ENCODE measurements at places on chromosomes 2 and 18.

GRCh38 chr2:156483741-156484173, 47.6 kb downstream of the GPD2 start:
- no peak for DNase-seq

DNA sequence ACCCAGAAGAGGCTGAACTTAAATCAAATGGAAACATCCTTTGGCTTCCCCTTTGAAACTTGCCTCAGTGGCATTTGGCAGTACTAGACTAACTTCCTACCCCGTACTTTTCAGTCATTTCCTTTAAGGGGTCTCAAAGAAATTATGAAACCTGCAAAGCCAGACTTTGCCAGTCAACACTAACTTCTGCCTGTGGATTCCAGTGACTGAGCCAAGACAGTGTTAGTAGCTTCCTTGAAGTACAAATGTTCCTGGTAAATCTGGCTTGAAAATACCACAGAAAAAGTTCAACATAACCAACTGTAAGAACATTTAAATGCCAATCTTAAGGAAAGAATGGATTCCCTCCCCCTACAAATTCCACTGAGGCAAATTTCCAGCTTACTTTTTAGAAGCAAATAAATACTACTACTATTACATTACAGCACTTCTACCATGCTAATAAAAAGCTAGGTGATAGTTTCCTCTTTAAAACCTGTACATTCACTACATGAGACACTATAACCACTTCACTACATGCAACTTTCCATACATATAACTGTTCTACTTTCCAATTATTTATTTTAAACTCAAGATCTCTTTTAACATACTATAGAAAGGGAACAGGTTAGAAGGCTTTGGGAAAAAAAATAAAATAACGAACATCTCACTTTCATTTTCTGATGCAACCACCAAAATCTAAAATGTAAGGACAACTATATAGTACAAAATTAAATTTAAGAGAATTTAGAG, 2.4 kb downstream of the PELI1 start:
- no peak for DNase-seq

DNA sequence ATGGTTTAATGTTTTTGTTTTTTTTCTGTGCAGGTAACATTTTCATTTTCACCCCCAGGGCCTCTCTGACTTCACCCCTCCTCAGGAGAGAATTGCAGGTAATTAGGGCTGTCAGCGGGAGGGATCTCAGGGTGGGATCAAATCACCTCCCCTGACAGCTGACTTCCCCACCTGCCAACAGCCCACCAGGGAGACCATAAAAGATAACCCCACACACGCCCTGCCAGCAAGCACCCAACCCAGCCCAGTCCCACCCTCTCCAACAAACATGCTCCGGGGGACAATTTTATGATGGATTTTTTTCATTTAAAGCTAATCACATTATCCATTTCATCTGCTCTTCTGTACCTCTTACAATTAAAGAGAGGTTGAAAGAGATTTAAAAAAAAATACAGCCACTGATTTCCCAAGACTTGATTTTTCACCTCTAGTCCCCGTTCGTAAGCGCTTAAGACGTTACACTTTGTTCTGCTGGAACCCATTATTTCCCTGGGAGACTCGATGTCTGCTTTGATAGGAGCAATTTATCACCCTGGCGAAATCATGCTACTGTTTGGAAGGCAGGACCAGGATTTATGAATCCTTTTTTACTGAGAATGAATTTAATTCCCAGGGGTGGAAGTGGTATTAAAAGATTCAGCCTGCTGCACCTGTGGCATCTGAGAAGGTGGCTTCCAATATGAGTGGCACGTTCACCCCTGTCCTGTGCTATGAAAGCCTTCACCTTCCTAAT, 232.9 kb upstream of the ID2 start:
- no peak for DNase-seq

DNA sequence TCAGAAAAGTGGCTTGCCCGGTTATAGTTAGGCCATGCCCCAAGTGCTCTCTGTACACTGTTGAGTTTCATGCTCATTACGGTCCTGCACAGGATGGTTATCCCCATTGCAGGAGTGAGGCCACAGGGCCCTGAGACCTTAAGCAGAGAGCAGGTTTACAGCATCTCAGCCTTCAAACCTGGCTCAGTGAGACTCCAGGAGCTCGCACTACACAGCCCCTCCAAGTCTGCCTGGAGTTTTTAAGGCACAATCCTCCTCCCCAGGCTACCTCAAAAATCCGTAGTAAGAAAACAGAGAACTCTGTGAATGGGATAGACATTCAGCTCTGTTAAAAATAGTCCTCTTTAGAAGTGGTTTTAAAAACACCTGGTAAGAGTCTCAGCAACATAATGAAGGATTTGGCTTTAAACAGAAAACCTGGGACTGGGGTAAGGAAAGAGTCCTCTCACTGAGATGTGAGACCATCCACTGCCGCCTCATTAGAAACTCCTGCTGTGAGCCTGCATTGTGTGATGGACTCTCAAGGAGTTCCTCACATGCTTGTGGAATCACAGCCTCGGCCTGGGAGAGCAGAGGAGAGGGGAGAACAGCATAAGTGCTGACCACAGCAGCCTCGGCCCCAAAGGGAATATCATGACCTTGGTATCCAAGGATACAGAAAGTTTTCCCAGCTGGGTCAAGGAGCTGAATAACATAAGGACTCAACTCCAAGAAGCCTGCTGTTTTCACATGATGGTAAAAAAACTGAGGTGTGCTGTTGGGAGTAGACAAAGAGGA, 214.8 kb downstream of the ATAD2B start:
- DNase-seq = no peak

GRCh38 chr2:158701101-158701500, 94.0 kb upstream of the DAPL1 start:
- no peak for DNase-seq

- DNase-seq = no peak
These were observed 33.3 kb upstream of the NCK2 start for GRCh38 chr2:105711394-105711793.

- DNase-seq = no peak
These were observed 33.9 kb upstream of the BMP10 start for GRCh38 chr2:68905116-68905515.

DNA sequence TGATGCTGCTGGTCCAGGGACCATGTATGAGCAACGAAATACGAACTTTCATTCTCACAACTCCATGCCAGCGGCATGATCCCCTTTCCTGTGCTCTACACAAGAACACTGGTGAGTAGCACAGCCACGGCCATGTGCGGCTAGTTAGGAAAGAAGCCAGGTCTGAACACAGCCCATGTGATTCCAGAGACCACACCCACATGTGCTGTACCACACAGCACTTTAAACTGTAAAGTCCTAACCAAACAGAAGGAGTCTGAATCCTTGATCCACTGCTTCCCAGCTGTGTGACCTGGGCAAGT, 33.0 kb upstream of the ACAA2 start:
- DNase-seq = no peak

- DNase-seq = no peak
These were observed 36.3 kb downstream of the NRXN1 start for GRCh38 chr2:50995610-50996009.

GRCh38 chr2:5285872-5286769, 406.1 kb upstream of the SOX11 start:
- DNase-seq = no peak

DNA sequence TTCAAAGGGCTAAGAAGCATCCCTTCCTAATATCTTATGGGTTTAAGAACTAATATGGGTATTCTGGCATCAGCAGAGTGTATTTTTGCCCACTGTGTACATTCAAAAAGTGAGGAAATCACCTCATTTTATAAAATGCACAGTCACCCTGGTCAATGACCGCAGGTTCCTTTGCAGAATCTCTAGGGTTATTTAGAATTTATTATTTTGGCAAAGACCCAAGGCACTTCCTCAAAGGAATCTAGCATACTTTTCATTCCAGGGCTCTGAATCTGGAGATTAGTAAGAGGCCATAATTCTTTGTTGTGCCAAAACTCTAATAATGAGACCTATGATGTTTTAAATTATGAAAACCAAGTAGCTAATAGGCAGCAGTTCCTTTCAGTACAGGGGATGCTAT, 27.2 kb upstream of the CDH2 start:
- no peak for DNase-seq

GRCh38 chr2:147525819-147526489, 318.9 kb upstream of the ACVR2A start:
- DNase-seq = peak; percentile 72

- DNase-seq = no peak
These were observed 180.3 kb upstream of the TCF4 start for GRCh38 chr18:55768255-55768654.

GRCh38 chr2:234829074-234829455, 122.8 kb upstream of the SH3BP4 start:
- no peak for DNase-seq

- DNase-seq = no peak
These were observed 62.7 kb downstream of the ZCCHC2 start for GRCh38 chr18:62585274-62586150.

- DNase-seq = no peak
These were observed 56.1 kb upstream of the C2orf15 start for GRCh38 chr2:99085421-99085820.

- DNase-seq = no peak
These were observed 4.3 kb upstream of the FAM98A start for GRCh38 chr2:33603416-33603815.

DNA sequence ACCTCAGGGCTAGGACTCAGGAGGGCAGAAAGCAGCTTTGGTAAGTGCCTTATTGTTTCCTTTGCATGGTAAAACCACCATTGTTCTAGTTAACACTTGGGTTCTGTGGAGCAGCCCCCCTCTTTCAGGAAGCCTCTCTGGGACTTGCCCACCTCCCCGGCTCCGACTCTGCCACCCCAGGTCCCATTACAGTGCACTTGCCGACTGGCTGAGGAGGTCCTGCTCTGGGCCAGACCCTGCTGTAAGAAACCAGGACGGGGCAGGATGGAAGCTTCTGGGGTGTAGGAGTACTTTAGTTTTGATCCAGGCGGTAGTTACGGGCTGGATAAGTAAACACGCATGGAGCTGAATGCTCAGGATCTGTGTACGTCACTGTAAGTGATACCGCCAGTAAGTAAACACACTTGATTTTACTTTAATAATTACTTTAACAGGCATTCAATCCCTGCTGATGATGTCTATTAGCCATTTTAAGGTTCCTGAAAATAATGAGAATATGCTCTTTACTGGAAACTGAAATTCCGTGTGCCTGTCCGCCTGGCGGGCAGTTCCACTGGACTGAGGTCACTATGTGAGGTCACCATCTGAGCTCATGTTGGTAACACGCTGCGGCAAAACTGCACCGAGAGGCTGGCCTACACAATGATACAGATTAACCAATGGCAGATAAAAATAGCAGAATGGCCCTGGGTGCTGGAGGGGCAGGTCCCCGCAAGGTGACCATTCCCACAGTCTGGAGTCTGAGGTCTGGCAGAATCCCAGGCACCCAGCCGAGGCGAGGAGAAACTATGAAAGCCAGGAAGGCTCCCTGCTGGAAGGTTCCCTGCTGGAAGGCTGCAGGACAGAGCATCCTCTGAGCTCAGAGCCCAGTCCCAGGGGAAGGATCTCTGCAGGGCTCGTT, 25.2 kb downstream of the HS1BP3 start:
- no peak for DNase-seq

DNA sequence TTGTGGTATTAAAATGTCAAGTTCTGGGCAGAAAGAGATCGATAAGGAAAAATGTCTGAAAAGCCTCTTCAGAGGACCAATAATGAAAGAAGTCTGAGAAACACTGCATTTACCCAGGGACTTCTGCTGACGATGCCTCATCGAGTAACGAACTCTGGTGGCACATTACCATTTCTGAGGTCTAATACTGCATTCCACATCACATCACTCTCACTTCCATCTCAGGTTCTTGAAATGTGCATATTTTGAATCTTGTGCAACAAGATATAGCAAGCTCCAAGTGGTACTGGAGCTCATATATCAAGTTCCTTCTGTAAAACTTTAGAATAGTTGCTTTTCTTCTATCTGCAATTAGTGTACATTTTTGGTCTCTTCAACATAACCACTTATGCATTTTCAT, 619.1 kb upstream of the DDX18 start:
- no peak for DNase-seq

DNA sequence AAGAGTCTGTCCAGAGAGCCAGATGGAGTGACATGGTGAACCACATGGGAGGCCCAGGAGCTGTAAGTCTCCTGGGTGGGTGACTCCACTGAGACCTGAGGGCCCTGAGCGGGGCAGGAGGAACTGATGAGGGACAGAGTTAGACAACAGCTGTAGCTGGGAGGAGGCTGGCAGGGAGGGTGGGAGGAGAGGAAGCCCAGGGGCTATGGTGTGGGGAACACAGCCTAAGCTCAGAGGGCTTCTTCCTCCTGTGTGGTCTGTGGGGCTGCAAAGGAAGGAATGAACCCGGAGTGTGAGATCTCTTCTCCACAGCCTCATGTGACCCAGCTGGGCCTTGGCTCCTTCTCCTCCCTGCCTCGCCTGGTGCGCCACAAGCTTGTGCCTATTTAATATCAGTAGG, 395.6 kb upstream of the HS6ST1 start:
- DNase-seq = no peak

DNA sequence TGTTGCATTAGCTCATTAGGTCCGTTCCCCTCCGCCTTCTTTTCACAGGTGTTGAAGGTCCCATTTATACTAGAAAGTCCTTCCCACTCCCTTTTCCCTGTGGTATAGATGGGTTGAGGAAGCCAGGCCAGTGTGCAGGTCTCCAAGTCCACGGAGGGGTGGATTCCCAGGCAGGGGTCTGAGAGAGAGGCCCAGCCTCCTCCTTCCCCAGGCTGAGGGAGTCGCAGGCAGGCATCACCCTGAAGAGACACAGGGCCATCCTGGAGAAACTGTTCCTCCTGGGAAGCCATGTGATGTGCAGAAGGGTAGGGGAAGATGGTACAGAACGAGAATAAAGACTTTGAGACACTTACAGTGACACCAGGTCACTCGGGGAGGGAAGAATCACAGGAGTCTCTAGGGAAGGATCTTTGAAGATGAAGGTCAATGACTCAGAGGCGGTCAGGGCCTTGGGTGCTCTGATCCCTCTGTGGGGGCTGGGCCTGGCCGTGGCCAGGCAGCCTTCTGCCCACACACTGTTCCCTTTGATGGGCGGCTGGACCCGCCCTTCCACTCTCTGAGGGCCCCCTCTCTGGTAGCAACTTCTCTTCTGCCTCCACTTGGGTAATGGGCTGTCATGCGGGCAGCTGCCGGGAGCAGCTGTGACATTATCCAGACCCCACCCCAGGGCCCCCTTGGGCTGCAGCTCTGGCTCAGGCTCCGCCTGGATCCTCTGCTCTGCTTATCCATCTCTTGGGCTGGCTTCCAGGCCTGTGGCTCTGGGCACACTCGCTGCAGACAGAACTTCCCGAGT, 45.1 kb downstream of the RHOB start:
- no peak for DNase-seq

DNA sequence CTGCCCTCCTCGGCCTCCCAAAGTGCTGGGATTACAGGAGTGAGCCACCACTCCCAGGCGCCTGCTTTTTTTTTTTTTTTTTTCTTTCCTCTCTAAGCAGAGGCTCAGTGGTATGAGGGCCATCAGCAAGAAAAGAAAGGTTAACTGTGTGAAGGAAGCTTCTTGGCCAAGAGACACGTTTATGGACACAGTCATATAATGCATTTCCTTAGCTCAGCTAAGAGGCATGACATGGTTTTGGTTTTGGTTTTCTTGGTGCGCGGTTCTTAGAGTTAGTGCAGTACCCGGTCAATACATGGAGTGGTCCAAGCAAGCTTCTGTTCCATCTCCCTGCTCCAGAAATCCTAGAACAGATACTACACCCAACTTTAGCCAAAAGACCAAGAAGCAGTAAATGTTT, 42.6 kb downstream of the RALBP1 start:
- no peak for DNase-seq

- no peak for DNase-seq
These were observed 107.3 kb downstream of the DTNB start for GRCh38 chr2:25566094-25566493.

GRCh38 chr18:49380801-49381200, 79.6 kb downstream of the DYM start:
- DNase-seq = no peak

- DNase-seq = no peak
These were observed 80.0 kb downstream of the INPP5D start for GRCh38 chr2:233140077-233140585.
